Stimulated activated CD8-positive, alpha-beta memory T cell treated with anti-CD3 and anti-CD28 coated beads, Interleukin-4, amount 100 ng/mL, for 1 hour (primary cell): ENCODE measurements at places on chromosomes 4 and X.

DNA sequence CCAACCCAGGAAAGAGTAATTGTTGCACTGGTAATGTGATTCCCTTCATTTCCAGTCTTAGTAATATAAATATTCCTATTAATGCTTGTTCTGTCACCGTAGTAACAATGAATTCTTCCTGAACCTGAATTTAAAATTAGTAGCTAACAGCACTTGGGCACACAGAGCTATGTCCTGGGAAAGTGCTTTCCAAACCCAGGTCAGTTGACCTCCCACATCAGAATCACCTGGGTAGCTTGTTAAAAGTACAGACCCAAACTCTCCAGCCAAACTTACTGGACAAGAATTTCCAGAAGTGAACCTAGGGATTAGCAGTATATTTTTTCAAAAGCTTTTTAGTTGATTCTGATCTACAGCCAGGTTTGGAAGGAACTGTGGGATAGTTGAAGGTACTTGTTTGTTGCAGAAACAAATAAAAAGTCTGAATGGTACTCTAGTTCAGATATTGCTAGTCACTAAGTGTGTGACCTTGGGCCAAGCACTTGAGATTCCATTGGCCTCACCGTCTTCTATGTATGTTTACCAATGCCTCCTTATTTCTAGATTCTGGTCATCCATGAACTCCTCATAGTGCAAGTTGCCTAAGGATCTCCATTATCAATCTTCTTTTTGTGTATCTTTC lies 192.9 kb upstream of the CNKSR2 start:
- no peak for DNase-seq

DNA sequence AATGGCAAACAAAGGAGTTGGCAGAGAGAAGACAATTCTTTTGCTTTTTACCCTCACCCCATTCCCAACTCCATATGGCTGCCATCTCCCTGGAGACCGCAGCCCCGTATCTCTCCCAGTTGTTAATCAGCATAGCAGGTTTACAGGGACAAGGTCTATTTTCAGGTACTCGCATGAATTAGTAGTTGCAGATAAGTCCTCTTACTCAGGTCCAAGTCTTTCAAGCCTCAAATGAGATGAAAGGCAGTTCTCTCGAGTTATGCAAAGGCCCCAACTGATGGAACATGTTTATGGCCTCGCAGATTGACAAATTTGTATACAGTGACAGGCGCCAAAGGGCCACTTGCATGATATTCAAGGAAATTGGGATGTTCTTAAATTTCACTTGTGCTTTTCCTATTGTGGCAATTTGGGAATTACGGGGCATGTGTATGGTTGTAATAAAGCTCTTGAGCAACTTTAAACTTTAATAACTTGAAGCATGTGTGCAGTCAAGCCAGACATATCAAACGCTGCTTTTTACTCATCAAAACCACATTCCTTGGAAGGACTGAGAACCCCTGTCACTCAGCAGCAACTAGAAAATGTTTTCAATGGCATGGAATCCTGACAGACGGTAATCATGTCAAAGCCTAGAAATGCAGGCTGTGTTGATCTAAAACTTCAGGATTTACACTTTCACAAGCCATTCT lies 45.1 kb downstream of the KDR start:
- no peak for DNase-seq

- DNase-seq, result no peak
Measured at GRCh38 chrX:110146521-110146920, 143.6 kb downstream of the TMEM164 start.

DNA sequence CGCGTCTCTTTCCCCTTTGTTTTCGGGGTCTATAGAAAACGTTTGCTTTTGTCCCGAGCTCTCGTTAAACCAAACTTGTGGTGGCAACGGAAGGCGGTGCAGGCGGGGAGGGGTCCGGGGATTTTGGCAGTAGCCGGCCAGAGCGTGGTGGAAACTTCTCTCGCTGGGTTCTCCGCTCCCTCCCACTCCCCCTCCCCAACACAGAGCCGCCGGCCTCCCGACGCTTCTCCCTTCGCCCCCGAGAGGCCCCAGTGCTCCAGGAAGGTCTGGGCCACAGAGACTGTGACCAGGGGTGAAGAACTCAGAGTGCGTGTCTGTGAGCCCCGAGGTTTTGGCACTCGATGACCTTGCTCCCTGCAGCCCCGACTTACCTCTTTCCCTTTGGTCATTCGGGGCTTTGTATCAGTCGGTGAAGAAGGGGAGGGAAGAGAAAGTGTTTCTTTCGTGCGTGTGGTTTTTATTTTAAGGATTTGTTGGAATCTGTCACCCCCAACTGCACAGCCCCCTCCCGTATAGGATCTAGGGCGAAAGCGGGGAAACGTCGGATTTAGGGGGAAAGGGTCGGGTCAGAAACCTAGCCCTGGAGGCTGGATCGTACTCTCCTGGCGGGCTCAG lies 9.0 kb upstream of the BCOR start:
- DNase-seq, result no peak

GRCh38 chrX:13048280-13048679 lies 3.9 kb upstream of the FAM9C start:
- no peak for DNase-seq

DNA sequence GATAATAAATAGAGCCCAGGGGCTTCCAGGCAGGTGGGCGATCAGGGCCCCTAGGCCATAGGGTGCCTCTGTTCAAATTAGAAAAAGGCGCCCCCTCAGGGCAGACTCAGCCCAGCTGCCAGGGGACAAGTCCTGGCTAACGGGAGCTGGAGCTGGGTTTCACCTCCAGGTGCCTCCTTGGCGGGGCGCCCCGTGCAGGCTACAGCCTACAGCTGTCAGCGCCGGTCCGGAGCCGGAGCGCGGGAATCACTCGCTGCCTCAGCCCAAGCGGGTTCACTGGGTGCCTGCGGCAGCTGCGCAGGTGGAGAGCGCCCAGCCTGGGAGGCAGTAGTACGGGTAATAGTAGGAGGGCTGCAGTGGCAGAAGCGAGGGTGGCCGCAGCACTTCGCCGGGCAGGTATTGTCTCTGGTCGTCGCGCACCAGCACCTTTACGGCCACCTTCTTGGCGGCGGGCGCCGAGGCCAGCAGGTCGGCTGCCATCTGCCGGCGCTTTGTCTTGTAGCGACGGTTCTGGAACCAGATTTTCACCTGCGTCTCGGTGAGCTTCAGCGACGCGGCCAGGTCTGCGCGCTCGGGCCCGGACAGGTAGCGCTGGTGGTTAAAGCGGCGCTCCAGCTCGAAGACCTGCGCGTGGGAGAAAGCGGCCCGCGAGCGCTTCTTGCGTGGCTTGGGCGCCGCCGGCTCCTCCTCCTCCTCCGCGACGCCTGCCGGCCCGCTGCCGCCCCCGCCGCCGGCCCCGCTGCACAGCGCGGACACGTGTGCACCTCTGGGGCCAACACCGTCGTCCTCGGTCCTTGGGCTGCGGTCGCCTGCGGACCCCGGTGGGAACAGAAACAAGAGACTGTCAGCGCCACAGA lies 2.4 kb downstream of the NKX3-2 start:
- DNase-seq, result no peak

GRCh38 chrX:105317117-105317516 lies 96.6 kb upstream of the TEX13A start:
- no peak for DNase-seq

- DNase-seq, result peak; percentile 52
Measured at GRCh38 chr4:2290974-2291704, 29.2 kb upstream of the MXD4 start.

- DNase-seq, result no peak
Measured at GRCh38 chr4:158625544-158625943, 46.1 kb downstream of the C4orf46 start.

- no peak for DNase-seq
Measured at GRCh38 chr4:126825083-126825482, 807.7 kb upstream of the INTU start.

- no peak for DNase-seq
Measured at GRCh38 chr4:158159054-158159717, 13.6 kb downstream of the GASK1B start.

GRCh38 chr4:75547647-75548387 lies 8.0 kb upstream of the ODAPH start:
- no peak for DNase-seq

DNA sequence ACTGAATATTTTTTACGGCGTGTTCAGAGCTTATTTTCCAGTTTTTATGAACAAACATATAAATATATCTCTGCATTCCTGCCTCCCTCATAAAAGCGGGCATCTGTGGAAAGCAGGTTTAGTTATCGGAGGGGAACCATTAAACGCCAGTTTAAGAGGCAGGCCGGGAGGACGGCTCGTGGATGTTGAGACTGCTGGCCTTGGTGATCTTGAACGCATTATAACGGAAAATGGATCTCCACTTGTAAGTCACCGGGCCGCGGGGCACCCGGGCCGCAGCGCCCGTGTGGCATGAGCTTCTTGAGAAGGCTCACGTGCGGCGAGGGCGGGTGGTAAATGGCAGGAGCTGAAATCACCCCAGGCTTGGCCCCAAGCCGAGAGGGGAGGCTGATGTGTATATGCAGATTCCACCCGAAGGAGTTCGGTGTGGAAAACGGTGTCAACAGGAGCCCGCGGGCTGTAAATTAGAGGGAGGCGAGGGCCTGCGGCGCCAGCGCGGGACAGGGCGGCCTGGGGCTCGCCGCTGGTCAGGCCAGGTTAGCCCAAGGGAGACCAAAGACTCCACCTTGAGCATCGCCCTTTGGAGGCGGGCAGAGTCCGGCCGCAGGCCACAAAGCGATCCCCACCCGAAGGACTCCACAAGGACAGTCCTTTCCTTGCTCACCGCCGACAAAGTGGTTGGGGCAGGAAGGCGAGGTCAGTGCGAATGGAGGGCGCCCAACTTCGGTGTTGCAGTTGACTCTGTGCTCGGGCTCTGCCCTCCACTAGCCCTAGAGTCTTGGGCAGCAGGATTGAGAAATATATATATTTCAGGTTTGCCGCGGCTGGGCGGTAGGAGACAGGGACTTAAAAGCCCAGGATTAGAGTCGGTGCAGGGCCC lies 1.3 kb upstream of the HAND2 start:
- no peak for DNase-seq

- no peak for DNase-seq
Measured at GRCh38 chrX:39815631-39816030, 282.1 kb downstream of the BCOR start.

DNA sequence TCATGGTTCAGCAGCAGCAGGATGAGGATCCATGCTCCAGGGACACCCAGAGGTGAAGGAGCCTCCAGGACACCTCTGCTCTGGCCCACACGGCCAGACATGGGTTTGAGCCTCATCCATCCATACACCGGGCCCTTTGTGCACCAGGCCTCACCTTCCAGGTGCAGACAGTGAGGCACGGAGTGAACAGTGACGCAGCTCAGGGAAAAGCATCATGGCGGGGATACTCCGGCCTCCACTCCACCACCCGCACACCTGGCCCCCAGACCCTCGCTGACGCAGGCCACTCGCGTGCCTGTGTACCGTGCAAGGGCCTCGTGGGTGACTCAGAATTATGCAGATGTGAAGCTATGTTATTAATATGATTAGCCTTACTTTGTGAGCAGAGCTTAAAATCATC lies 33.3 kb downstream of the ADRA2C start:
- no peak for DNase-seq

- DNase-seq, result no peak
Measured at GRCh38 chrX:67893931-67894330, 350.1 kb downstream of the AR start.

DNA sequence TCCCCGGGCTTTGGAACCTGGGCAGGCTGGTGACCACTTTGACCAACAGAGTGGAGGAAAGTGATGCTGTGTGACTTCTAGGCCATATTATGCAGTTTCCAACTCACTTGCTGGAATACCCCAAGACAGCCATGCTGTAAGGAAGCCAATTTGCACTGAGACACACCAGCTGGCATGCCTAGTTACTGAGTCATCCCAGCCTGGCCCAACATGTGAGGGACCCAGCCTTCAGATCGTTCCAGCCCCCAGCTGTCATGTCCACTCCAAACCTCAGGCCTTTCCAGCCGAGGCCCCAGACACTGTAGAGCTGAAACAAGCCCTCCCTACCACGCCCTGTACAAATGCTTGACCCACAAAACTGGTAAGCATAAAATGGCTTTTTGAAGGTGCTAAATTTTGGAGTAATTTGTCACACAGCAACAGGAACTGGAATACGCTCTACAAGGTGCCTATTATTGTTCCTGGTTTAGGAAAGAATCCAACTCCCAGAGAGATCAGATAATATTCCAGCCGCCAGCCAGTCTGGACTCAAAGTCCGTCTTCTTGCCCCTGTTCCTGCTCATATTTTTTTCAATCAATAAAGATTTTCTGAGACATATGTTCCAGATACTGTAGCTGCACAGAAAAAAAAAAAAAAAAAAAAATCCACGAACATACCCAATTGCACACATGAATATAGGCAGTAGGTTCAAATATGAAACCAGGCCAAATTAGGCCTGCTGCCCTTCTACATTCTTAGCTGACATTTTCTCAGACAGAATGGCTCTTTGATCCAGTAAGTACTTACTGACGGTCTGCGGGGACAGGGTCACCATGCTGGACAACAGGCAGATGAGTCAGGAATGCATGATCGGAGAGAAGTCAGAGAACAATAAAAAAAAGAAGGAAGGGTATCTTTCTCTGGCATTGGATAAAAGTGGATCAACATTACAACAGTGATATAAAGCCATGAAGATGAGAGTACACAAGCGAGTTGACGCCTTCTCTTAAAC lies 35.1 kb downstream of the SH3KBP1 start:
- no peak for DNase-seq

DNA sequence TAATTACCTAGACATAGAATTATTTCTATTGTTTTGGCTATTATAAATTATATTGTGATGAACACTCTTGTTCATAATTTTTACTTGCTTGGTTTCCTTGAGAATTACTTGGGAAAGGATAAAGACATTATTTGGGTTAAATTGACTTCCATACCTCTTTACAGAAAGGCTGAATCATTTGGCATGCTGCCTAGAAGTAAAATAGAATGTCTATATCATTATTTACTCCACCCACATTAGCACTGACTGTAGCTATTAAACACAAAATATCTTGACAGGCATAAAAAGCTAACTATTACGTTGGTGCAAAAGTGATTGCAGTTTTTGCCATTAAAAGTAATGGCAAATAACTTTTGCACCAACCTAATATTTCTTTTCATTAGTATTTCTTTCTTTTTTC lies 29.7 kb upstream of the ADH6 start:
- no peak for DNase-seq

- DNase-seq, result no peak
Measured at GRCh38 chr4:165864271-165864670, 8.8 kb upstream of the TLL1 start.

DNA sequence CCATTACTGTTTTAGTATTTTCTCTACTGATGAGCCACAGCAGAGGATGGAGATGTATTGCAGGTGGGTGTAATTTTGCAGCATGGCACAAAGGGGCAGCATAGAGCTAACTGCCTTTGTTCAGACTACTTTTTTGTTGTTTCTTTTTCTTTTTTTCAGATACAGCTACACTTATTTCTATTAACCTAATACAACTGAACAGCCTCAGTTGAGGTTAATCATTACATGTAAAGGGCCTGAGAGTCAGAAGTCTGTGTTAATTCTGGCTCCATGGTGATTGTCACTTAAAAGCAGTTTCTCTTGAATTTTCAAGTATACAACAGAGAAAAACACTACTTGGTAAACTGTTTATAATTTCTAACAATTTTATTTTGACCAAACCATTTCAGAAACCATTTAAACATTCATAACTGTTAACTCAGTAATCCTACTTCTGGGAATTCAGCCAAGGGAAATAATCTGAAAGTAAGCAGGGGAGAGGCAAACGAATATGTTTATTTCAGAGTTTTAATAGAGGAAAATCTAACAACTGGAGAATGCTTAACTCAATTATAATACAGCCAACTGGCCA lies 13.9 kb upstream of the PPEF2 start:
- DNase-seq, result no peak
